ENCODE measurements at places on chromosomes 12 and 14. TPM values are rescaled to one million over a fixed set of nuclear protein-coding genes. Genes with fewer than 3 reads are reported as not detected.

Gene GPR68
- total RNA-seq = 6.0 TPM

Gene SERPINA6
- total RNA-seq = not detected

Gene CEBPE
- not detected for total RNA-seq

Gene TRPV4
- not detected for total RNA-seq

Gene PZP
- not detected for total RNA-seq

Gene GNB3
- 1.2 TPM for total RNA-seq

Gene SERPINA5
- total RNA-seq = not detected

Gene GUCY2C
- total RNA-seq = not detected

Gene KCNC2
- total RNA-seq = not detected

Gene AKAP3
- total RNA-seq = 0.71 TPM

Gene DICER1
- 67.1 TPM for total RNA-seq

Gene KRT75
- total RNA-seq = not detected

Gene HOXC10
- not detected for total RNA-seq

Gene SLCO1B1
- not detected for total RNA-seq

Gene TAMALIN
- 6.0 TPM for total RNA-seq

Gene BTG1
- 67.8 TPM for total RNA-seq

Gene ARG2
- 19.2 TPM for total RNA-seq

Gene RPS6KL1
- 10.8 TPM for total RNA-seq

Gene ADGRD1
- 7.7 TPM for total RNA-seq

Gene TAS2R46
- 1.3 TPM for total RNA-seq

Gene PNP
- 137 TPM for total RNA-seq

Gene C12orf54
- not detected for total RNA-seq

Gene KCNMB4
- 0.37 TPM for total RNA-seq

Gene PRB2
- total RNA-seq = not detected
